Left ventricle myocardium inferior (tissue), 1 donor: ENCODE measurements at places on chromosomes 5 and 9. TPM values are rescaled to one million over a fixed set of nuclear protein-coding genes. Genes with fewer than 3 reads are reported as not detected.

The GABRP gene
- total RNA-seq: 0.49 TPM

The TSSK1B gene
- total RNA-seq: not detected

The PCDHGA8 gene
- 8.5 TPM for total RNA-seq

The GFI1B gene
- total RNA-seq: 0.27 TPM

The LCN9 gene
- not detected for total RNA-seq

The TMEM252 gene
- not detected for total RNA-seq

The PCDHGA3 gene
- 12.2 TPM for total RNA-seq
